ENCODE measurements at places on chromosomes 4 and X.

GRCh38 chr4:31246856-31247255, 526.7 kb downstream of the PCDH7 start:
- no peak for DNase-seq

DNA sequence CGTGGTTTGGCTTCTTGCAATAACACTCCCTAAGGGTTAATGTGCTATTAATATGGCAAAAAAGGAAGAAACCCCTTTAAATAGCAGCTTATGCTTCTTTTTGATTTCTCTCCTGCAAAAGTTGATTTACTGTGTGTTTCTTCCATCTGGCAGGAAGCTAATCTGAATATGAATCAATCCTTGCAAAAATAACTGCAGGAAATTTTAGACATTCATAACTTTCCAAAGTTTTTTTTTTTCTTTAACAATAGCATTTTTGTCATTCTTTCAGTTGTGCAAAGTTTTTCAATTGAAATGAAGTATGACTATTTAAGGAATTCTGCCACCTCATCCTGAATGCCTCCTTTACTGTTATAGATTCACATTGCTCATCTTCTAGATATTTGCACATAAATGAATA, 115.6 kb downstream of the SPANXA1 start:
- no peak for DNase-seq

DNA sequence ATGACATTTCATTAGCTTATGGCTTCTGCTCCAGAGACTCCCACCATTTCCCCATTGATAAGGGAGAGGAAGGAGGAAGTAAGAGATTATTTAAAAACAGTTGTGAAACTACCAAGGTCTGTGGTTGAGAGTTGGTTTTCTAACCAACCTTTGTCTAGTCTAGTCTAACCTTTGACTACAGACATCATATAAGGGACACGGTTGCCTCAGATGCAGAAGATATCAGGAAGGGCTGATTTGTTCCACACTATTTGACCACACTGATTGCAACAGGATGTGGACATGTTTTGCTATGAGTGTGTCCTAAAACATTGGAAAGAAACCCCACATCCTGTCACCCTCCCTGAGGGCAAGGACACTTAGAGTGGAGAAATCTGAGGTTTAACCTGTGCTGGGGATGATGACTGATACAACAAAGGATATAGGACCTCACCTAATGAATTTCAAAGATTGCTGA, 53.0 kb downstream of the COQ2 start:
- no peak for DNase-seq

- DNase-seq, result no peak
These were observed 52.4 kb upstream of the C4orf54 start for GRCh38 chr4:99710020-99710419.

DNA sequence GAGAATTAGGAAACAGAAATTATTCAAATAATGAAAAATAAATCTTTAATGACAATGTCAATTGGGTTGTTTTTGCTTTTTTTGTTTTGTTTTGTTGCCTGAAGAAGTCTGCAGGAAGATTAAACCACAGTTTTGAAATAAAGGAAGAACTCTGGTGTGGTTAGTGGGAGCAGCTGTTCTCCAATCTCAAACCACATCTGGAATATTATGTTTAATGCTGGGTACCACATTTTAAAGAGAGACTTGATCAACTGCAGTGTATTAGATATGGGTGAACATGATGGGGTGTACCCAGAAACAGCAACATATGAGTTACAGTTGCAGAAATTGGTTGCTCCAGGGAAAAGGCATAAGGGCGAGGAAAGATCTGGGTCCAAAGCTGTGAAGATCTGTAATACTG, 171.2 kb upstream of the RPL34 start:
- DNase-seq, result no peak

DNA sequence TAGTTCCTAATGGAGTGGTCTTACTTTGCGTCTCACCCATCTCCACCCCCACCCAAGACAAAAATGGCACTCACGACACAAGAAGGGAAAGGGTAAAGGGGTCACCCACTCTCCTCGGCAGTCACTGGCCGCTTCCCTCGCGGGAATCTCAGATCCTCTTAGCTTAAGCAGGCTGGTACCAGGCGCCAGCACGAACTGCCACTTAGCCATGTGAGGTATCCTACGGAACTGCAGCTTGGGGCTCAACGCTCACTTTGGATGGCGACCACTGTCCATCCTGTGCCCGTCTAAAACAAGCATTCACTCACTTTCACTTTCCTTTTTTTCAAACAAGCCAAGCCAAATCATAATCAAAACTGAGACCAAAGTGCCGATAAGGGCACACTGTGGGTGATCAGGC, 14.6 kb upstream of the MAGIX start:
- DNase-seq, result no peak

DNA sequence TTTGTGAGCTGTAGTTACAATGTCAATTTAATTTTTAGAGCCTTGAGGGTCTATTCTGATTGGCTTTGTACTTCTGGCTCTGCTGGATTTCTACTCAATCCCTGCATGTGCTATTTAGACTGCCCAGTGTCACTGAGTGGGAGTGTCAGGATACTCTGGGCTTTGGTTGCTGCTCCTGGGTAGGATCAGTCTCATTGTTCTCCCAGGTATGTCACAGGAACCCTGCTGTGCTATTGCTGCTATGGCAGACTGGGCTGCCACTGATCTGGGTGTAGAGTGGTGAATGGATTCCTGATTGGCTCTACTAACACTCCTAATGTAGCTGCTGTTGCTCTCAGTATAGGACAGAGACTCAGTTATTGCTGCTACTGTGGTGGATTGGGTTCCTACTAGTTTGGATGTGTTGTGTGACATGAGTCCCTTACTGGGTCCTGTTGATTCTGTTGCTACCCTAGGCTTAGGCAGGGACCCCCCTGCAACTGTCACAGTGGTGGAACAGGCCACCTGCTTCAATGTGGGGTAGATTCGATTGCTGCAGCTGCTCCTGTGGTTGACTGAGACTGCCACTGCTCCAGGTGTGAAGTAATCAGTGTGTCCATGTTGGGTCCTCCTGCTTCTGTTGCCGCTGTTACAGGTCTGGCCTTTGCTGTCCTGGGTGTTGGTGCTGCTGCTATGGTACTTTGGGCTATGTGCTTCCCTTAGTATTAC, 707.8 kb upstream of the AMOT start:
- no peak for DNase-seq

- DNase-seq, result no peak
These were observed 14.6 kb downstream of the DGKQ start for GRCh38 chr4:958696-959337.

DNA sequence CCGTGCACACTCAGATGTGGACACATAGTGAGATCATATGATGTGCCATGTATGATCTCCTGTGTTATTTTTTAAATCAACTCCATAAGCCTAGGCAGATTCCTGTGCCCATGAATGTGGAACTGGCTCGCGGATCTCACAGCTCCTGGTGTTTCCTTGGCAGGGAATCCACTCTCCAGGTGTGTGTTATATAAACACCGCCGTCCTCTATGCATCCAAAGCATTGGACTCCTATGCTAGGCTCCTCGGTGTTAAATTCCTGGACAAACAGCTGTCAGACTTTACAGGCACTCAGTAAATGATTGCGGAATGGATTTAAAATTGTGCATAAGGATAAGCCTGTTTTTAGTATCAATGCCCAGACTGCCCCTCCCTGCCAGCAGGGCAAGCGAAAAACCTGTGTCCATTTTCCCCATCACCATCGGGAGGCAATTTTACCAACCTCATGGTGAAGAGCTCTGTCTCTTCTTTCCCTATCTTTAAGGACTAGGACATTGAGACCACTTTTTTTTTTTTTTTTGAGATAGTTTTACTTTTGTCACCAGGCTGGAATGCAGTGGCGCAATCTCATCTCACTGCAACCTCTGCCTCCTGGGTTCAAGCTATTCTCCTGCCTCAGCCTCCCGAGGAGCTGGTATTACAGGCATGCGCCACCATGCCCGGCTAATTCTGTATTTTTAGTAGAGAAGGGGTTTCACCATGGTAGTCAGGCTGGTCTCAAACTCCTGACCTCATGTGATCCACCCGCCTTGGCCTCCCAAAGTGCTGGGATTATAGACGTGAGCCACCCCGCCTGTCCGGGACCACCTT, 23.6 kb upstream of the GPR78 start:
- DNase-seq, result no peak

DNA sequence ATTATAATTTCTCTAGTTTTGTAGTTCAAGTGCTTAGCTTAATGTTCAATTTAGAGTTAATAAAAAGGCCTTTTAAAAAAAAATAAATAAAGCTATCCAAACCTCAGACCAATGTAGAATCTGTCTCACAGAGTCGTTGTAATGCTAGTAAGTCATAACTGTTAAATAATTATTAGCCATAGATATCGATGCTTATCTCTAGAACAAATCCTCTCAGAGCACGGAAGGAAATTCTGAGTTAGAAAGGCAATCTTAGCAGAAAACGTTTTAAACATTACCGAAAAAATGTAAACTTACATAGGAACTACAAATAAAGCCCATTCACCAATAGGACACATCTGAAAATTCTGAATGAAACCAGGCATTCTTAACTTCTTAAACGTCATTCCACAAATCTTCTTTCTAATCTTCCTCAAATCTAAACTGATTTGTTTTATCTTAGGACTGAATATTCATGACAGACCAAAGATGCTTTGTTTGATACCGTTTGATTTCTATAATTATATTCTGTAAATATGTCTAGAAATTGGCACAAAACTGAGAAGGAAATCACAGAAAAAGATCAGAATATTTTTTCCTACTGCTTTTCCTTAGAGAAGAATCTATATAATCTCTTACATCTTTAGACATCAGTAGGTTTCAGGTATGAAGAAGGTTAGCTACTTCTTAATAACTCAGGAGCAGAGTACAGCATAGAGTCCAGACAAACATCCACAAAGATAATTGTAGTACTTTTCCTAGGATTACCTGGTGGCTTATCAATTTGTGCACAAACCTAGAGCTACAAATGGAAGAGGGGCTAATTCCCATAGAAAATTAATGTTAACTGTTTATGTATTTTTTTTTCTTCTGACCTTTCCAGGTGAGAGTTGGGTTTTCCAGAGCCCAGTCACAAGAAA, 140.7 kb downstream of the BTC start:
- DNase-seq, result no peak

DNA sequence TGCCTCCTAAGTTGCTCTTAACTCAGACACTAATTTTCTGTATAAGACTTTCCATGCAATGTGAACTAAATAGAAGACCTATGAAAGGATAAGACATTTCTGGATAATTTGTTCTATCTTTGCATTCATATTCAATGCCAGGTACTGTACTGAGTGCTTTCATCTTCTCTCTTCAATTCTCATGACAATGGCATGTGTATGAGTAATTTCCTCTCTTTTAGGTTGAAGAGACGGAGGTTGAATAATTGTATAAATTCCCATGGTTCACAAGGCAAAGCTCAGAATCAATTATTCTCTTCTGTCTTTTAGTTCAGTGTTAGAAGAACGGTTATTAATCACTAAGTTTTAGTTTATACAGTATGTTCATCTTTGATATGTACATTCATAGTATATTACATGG, 29.3 kb upstream of the CFAP299 start:
- no peak for DNase-seq

DNA sequence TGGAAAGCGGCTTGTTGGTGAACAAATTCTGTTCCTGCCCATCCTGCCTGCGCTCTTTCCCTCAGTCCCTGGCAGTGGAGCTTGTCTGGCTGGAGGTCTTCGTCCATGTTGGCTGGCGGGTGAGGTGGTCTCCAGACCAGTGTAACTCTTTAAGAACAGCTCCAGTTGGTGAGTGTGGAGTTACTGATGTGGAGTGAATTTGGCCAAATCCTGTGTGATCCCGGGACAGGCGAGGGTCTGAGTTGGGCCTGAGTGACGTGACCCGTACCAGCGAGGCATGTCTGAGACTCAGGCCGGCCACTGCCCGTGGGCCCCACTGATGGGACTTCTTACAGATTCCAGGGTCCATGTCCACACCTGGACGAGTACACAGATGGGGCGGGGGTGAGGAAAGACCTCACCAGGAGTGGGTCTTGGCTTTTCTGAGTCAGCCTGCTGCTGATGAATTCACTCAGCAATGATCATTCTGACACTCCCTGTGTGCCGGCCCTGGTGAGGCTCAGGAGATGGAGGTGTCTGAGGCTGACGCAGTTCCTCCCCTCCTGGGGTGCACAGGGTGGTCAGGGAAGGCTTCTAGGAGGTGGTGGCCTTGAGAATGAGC, 45.5 kb downstream of the PSAPL1 start:
- no peak for DNase-seq

DNA sequence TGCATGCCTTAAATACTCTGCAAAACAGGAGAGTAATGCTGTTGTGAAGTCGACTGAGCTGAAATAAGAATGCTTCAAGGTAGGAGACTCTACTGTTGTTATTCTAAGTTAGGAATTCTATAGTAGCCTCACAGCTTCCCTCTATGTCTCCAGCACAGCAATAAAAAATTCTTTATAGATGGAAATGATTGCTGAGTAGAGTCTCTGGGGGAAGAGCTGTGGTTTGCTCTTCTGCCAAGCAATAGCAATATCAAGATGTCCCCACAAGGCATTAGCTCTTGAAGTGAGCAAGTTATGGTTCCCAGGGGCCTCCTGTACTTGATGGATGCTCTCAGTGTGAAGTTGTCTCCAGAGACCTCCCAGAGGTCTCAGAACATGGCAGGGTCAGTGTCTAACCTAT, 880.6 kb upstream of the FRG1 start:
- DNase-seq, result no peak

DNA sequence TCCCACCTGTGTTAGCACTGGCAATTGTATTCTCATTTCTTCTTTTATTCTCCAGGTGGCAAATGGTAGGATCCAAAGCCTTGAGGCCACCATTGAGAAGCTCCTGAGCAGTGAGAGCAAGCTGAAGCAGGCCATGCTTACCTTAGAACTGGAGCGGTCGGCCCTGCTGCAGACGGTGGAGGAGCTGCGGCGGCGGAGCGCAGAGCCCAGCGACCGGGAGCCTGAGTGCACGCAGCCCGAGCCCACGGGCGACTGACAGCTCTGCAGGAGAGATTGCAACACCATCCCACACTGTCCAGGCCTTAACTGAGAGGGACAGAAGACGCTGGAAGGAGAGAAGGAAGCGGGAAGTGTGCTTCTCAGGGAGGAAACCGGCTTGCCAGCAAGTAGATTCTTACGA, 176.9 kb downstream of the PTTG2 start:
- DNase-seq, result no peak

DNA sequence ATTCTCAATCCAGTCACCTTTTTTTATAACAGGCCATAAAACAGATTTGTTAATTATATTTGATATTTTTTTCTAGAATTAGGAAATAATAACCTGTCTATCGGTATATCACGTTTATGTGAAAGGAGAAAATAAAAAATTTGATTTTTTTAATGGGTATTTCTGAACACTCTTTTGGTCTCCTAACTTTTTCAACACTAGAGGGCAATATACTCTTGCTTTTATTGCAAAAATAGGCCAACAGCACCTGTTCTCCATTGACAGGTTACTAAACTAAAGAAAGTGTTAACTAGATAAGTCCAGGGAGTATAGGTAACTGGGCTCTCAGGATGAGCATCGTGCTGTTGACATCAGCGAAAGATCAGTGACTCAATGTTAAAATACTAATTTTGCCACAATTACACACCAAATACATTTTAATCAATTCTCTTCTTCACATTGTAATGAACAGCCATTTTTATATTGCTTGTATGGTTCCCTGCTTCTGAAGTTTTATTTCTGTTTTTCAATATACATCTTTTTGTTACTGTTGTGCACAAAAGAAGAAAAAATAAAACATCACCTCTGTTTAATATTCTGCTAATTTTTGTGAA, 22.8 kb downstream of the NDST4 start:
- no peak for DNase-seq
